ENCODE measurements at places on chromosomes 5 and 9.
A peak's percentile ranks its signal among the peaks of the same experiment; 100 is the strongest.

DNA sequence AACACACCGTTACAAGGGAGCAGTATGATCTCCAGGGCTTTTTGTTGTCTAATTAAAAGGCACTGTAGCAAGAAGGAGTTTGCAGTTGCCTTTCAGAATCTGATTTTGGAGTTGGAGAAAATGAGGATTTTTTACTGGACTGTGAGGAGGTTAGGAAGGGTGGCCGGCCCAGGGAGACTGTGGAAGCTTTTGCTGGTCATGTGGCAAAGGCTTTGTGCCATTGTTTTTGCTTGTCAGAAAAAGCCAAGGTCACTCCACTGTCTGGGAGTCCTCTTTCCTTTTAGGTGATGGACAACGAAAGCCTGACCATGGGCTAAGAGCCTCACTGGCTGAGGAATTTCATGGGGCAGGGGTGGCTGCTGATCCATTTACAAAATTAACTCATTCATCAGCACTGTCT lies 10.3 kb upstream of the WHRN start:
- no peak for DNase-seq

- no peak for DNase-seq
Measured at GRCh38 chr5:464446-464842, 21.5 kb downstream of the EXOC3 start.

DNA sequence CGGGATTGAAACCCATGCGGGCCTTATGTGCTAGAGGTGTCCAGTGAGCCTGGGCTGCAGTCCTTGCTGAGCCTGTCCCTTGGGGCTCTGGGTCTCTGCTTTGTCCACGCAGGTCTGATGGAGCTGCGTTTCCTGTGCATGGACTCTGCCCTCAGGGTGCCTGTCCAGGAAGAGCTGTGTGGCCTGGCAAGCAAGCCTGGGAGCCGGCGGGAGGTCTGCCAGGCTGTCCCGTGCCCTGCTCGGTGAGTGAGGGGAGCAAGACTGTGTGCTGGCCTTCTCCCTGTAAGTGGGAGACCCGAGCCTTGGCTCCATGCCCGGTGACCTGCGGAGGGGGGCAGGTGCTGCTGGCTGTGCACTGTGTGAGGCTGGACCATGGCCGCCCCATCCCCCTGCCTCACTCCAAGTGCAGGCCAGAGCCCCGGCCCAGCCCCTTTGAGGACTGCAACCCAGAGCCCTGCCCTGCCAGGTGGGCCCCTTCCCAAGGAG lies 11.2 kb upstream of the CACFD1 start:
- no peak for DNase-seq

- DNase-seq, result no peak
Measured at GRCh38 chr5:7874639-7875038, 5.7 kb downstream of the MTRR start.

- DNase-seq, result no peak
Measured at GRCh38 chr9:128684065-128684324, 5.0 kb upstream of the SET start.

DNA sequence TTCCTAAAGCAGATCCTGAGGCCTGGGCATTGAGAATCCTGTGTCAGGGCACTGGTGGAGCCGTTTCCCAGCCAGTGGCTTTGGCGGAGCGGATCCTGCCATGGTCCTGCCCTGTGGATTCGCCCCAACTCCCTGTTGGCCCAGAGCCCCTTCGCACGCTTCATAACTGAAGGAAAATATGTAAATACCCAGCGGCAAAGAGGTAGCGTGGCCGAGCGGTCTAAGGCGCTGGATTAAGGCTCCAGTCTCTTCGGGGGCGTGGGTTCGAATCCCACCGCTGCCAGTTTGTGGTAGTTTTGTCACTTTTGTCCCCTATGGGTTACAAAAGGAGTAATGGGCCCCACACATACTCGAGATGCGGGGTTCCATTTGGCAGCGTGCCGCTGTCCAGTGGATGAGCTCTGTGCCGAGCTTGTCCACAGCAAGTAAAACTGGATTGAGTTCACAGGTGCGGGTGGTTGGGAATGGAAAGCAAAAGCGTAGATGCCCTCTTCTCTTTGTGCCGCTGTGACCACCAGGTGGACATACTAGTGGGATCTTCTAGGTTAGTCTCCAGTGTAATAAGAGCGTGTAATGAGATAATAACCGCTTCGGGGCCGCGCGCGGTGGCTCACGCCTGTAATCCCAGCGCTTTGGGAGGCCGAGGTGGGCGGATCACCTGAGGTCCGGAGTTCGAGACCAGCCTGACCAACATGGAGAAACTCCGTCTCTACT lies 17.3 kb downstream of the TRIM7 start:
- DNase-seq, result no peak

DNA sequence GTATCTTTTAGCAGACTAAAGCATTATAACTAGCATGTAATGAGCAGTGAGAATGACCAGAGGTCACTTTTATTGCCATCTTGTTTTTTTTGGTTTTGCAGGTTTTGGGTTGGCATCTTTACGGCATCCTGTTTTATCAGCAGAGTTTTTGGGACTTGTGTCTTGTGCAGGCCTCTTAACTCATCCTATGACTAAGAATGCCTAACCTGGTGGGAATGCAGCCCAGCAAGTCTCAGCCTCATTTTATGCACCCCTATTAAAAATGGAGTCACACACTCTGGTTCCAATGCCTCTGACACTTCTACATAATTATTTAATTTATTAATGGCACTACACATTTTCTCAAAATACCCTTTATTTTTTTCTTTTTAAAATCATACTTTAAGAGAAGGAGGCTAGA lies 726.5 kb upstream of the RIOK2 start:
- DNase-seq, result no peak

DNA sequence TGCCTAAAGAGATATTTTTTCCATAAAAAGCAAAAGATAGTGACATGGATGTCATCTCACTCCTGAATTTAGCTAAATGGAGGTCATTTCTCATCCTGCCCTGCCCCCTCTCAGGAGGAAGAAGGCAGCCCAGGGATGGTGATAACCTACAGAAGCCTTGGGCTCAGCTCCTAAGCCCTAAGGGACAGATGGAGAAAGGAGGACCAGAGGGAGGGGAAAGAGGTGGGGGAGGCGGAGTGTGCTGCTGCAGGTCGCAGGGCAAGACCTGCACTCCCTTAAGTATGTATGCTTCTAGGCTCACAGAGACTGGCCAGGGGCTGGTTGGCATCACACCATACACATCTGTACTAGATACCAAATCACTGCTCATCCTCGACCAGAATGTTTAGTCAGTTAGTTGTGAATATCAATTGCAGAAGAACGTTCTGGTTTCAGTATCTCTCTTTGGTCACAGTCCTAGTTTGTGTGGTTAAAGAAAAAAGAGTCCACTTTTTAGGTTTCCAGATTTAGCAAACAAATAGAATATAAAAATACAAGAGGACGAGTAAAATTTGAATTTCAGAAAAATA lies 18.4 kb upstream of the CDKN2AIPNL start:
- DNase-seq, result no peak

- no peak for DNase-seq
Measured at GRCh38 chr5:12109075-12109688, 204.9 kb upstream of the CTNND2 start.

- no peak for DNase-seq
Measured at GRCh38 chr5:13987843-13988464, 43.5 kb upstream of the DNAH5 start.

DNA sequence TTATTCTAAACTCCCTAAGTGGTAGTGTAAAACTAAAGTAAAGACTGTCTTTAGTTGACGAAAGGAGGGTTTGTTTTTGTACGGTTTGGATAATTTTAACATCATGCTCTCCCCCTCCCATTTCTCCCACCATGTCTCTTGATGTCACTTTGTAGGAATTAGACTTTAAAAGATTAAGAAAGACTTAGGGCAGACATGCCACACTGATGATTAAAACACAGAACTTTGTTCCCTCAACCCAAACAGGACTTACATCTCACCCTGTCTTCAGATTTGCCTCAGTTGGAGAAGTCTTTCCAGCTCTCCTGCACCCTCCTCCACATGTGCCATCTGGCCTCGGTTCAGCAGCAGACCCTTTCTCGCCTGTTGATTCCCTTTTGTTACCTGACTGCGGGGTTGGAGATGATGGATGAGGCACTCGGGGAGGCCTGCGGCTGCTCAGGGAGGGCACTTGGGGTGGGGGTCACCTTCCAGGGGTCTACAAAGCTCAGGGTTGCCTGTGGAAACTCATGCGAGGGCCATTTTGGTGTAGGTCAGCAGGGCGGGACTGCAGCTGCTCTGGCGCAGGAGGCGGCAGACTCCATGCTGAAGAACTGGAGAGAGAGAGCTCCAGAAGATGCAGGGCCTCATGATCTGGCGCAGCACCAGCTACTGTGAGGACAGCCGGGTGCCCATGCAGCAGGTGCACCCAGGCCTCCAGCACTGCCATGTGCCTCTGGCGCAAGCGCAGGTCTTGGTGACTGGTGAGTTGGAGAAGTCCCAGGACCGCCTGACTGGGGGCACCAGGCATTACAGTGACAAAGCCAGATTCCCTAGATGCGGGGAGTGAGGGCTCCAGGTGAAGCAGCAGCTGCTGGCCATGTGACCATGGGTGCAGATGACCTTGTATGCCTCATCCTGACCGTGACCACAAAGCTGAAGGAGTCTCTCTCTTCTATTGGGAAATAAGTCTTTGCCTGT lies 24.5 kb upstream of the EXOC3 start:
- peak; percentile 39 for DNase-seq
